ENCODE measurements at places on chromosomes 2 and 18.

GRCh38 chr2:14773696-14774095 is 141.2 kb downstream of the LRATD1 start:
- DNase-seq, result no peak

GRCh38 chr2:203549406-203549805 is 14.3 kb upstream of the RAPH1 start:
- no peak for DNase-seq

DNA sequence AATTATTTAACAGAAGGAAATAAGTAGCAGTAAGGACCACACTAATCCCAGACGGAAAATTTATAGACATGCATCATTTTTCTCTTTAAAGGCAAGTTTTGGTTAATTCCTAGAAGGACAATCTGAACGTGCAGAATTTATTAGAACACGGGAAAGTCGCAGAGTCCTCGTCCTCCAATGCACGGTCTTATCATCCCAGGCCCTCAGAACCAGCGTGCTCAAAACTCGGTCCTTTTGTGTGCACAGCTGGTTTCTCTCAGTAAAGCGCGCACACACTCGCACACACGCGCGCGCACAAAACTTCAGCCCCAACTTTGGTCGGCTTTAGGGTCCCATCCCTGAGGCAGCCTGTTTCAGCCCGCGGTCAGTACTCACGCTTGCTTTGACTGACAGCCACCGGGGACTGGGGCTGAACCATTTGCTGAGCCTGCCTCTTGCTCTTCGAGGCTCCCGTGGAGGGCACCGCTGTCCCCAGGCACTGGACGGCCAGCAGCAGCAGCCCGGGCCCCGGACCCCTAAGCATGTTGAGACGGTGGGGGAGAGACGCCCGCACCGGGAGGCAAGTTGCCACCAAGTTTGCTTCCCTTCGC is 493 bp downstream of the FN1 start:
- DNase-seq, result no peak

GRCh38 chr2:129297430-129297829 is 682.0 kb upstream of the RAB6C start:
- DNase-seq, result no peak

GRCh38 chr2:128473175-128474035 is 154.7 kb upstream of the HS6ST1 start:
- DNase-seq, result no peak

Data from NCI-H187 (cell line).